CD4-positive, alpha-beta T cell treated with Interleukin-15 for 4 hours (primary cell): ENCODE measurements at places on chromosomes 2 and 18.

DNA sequence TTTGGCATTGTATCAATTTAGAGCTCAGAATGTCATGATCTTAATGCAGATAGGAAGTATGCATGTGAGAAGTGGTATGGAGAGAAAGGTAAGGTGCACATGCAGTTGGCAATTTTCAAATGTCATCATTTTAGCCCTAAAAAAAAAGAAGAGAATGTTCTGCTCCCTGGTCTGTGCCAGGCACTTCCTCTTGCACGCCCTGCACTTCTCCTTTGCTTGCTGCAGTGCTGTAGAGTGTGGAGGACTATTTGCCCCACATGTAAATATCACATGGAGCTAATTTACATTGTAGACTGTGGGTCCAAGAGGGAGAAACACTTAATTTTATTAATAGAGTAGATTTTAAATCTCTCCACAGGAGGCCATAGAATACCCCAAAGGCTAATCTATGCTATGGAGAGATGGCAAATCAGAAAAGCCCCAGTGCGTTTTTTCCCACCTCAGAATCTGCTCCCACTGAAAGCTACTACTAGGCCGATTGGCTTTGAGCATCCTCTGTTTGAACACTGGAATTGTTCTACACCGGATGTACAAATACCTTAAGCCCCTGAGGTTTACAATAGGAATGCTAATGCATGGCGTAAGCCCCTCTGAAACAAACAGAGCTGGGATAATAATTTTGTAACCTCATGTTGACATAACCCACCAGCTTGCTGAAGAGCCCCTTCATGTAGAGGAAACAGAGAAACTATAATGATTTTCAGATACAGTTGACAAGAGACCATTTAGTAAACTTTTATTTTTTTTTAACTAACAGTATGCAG, 137.2 kb upstream of the KLHL14 start:
- DNase-seq: no peak

DNA sequence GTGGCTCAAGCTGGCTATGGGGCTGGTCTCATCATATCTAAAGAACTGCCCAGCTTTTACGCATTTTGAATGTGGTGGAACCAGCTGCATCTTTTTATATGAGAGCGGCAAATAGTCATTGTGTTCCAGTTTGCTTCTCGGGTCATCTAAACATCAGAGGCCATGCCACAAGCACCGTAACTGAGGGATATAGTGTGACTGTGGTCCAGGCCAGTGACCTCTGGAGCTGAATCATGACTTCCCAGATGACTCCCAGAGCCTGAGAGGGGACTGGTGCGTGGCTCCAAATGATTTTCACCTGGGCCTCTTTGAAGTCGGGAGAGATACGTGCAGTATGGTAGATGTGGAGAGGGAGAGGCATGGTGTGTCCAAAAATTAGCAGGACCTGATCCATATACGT, 271.0 kb downstream of the NEDD4L start:
- DNase-seq: no peak

DNA sequence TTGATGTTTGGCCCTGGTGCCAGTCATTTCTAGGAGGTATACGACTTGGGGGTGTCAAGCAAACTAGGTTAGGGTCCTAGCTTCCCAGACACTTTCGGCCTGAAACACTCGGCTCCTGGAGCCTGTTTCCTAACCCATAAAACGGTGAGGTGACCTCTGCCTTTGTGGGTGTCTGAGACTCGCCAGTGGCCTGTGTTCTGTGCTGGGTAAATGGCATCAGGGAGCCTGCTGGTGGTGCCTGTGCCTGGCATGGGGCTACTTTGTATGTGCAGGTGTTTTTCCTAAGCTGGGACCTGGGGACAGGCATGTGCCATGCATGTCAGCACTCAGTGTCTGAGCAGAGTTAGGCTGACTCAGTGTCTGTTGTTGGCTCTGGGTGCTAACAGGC, 139.2 kb downstream of the GLI2 start:
- no peak for DNase-seq

DNA sequence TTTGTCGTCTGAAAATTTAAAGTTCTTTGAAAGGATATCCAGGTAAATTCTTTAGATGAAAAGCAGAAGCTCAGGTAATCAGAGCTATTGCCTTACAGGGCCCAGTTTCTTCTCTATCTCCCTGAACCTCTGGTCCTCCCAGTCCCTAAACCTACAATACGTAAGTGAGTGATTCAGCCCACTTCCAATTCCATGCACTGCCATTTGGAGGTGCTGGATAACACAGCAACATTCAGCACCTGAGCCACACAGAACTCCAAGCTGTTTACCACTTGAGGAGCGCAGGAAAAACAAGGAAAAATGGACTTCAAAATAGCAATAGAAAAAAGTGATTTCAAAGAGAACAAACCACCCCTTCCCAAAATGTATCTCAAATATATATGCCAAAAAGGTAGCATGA, 105.0 kb upstream of the DNAJC10 start:
- no peak for DNase-seq
